CD8-positive, alpha-beta T cell (primary cell): ENCODE measurements at places on chromosomes 2 and 18.

DNA sequence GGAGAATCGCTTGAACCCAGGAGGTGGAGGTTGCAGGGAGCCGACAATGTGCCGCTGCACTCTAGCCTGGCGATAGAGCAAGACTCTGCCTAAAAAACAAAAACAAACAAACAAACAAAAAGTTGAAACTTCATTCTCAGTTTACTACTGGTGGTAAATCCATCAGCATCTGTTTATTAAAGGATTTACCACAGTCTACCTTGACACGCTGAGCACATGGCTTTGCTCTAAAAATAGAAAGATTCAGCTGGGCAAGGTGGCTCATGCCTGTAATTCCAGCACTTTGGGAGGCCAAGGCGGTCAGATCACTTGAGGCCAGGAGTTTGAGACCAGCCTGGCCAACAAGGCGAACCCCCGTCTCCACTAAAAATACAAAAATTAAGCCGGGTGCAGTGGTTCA is 201.3 kb downstream of the TGIF1 start:
- no peak for DNase-seq

DNA sequence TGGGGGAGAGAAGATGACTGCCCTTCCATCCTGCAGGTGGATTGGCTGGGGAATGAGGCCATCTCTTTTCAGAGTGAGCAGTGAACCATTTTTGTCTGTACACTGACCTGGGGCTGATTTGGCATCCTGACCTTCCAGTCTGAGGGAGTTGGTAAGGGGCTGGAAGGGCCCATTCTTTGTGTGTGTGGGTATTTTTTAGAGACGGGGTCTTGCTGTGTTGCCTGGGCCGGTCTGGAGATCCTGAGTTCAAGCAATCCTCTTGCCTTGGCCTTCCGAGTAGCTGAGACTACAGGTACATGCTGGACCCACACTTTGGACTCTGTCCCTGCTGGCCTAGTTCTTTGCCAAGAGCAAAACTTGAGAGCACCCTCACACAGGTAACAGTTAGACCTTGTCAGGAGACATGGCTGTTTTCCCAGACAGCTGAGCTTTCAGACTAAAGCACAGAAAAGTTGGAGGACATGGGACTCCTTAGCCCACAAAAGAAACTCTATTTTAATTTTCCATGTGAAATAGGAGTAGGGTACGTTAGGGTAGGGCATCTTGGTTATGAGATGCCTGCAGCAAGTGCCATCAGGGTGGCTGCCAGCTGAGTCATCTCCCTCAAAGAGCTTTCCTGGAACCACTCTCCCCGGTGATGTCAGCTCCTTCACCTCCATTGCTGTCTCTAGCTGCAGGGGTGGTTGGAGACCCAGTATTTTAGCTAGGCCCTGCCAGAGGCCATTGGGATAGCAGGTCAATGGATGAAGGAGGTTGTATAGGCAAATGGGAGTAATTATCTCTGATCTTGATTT is 60.7 kb downstream of the DGKD start:
- DNase-seq, result no peak

GRCh38 chr2:216713691-216714336 is 18.5 kb upstream of the IGFBP5 start:
- no peak for DNase-seq

DNA sequence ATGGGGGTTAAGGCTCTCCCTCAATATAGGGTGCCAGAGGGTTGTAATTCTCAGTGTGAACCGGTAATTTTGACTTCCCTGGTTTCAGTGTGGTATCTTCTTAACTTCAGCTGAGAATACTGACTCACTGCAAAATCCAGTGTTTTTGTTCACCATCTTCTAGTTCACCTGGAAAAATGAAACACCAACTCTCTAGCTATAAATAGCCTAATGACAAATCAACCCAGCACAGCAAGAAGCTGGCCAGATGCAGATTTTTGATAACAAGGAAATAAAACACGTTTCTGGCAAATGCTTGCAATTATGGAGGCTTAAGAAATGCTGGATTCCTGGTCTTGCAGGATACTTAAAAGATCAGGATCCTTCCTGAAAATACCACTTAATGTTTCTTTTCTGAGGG is 192.3 kb downstream of the CLIP4 start:
- no peak for DNase-seq

DNA sequence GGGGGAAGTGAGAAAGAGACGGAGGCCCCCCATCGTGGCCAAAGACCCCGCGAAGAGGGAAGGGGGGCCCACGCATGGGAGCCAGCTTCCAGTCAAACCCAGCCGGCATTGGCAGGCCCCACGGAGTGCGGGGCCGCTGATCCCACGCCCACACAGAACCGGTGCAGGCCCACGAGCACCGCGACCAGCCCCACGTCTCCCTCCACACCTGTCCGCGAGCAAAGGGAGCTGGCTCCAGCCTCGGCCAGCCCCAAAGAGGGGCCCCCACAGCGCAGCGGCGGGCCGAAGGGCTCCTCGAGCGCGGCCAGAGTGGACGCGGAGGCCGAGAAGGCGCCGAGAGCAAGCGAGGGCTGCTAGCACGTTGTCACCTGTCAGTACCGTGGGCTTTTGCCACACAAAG is 125.0 kb upstream of the TWIST2 start:
- DNase-seq, result no peak

- no peak for DNase-seq
Measured at GRCh38 chr2:182625814-182626213, 90.2 kb upstream of the DNAJC10 start.

- DNase-seq, result no peak
Measured at GRCh38 chr2:10165861-10166675, 43.5 kb downstream of the RRM2 start.

DNA sequence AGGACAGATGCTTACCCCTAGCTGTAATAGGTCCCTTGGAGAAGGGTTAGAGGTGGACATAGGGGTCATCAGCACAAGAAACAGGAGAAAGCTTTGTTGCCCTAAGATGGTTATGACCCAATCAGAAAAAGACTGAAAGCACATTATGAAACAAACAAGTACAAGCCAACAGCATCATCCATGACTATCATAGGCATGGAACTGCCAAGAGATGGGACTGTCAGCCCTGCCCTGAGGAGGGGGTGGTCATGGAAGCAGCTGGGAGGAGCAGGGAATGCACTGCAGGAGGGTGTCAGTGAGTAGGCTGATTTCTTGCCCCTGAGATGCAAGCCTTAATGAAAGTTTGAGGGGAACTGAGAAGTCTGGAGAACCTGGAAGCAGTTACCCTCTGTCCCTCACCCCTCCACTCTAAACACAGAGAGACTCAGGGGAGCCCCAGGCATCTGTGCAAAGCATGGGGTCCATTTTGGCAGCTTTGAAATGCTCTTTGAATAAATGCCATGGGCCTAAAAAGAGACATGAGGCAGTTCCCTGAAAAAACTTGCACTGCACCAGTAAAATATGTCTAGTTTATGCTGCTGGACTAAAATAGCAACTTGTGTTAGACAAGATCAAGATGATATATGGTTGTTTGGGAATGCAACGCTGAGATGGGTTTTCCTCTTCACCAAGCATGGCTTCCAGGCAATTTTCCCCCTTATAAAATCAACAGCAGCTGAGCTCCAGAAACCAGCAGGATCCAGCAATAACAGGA is 122.7 kb upstream of the ZFP36L2 start:
- DNase-seq, result no peak

DNA sequence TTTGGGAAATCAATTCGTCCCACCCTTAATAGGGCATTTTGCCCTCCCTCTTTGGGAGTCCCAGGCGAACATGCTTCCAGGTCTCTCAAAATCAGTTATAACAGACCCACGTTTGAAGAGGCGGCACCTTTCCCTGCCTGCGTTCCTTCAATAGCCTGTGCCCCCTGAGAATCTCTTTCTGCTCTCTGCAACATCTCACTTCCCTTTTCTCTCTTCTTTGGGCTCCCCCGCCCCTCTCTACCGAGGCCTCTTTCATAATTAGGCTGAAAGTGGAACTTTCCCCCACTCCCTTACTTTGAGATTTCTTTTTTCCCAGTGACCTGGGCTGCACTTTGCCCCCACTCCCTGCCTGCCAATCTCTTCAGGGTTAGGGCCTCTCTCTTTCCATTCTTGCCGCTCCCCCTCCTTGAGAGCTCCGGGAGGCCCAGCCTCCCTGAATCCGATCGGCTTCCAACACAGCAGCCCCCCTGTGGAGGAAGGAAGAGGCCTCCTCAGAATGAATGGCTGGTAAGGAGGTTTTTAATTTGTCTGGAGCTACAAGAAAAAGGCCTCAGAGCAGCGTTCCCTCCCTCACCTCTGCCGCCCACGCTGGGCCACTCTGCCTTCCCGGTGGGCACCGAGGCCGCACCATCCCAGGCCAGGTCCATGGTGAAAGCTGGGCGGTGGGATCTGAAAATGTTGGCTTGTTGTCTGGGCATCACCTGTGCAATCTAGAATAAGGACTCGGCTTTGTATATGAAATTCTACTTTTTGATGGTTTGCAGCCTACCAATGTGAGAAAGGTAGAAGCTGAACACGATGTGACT is 162.6 kb upstream of the SIX3 start:
- no peak for DNase-seq

GRCh38 chr2:6877402-6878304 is at the start of gene RSAD2:
TSS of gene RSAD2 (plus strand) at chr2:6877777. CDS start at chr2:6877801, 24 bp downstream.
- peak; percentile 36 for DNase-seq

- no peak for DNase-seq
Measured at GRCh38 chr2:222944552-222944951, 83.7 kb downstream of the ACSL3 start.

GRCh38 chr2:169748319-169748718 is 14.7 kb downstream of the KLHL23 start:
- no peak for DNase-seq

GRCh38 chr2:61282104-61282590 is 120.2 kb downstream of the C2orf74 start:
- DNase-seq, result no peak

GRCh38 chr18:2482706-2483475 is 88.4 kb downstream of the METTL4 start:
- no peak for DNase-seq

GRCh38 chr18:72871091-72871490 is 3.3 kb upstream of the NETO1 start:
- DNase-seq, result no peak

DNA sequence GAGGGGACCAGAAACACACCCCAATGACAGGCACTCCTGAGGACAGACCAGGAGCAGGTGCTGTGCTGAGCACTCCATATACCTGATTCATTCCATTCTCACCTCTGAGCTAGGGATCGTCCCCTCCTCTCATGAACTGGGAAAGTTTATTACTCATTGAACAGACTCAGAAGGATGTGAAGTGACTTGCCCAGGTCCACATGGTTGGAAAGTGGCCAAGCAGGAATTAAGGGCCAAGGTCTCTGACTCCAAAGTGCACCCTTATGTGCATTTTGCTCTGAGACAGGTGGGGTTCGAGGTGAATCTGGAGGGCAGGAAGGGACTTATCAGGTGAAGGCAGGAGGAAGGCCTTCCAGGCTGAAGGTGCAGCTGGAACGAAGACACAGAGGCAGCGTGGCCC is 25.1 kb upstream of the PLB1 start:
- DNase-seq, result no peak

GRCh38 chr2:8676191-8676920 is 5.5 kb upstream of the ID2 start:
- no peak for DNase-seq

DNA sequence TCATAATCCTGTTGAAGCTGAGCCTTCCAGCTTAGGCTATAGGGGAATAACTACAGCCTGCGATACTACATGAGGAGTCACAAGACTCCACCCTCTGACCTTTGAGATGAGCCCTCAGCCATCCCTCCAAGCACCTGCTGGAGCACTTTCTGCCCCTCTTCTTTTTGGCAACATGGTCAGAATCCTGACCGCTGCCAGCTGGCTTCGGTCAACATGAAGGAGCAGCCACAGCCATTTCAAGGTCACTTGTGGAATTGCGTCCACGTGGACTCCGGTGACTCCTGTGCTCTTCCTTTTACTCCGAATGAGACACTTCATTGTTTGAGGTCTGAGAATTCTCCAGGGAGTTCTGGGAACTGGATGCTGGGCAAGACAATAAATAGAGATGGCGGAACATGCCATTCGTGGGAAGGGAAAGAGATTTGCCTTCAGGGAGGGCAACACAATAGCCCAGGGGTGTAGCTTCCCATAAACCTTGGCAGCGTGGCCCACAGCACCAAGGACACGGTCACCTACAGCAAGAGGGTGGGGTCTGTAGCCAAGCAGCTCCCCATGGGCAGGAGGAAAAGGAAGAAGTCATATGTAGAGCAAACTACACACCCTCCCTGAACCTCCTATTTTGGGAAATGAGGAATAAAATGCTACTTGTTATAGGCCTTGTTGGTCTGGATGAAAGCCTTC is 73.3 kb upstream of the PPP1CB start:
- no peak for DNase-seq

DNA sequence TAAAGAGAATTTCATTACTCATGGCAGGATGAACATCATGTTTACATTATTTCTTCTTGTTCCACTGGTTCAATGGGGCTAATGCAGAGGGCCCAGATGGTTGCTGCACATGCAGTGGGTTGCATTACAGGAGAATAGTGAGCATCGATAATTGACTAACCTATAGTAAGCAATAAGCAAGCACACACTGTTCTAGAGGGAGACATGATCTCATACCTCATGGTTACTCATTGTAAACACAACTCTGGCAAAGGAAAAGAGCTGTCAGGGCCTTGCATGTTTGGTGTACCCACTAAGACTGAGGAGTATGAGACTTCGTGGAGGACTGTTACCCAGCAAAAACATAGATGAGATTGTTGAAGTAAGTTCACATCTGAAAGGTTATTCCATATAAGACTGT is 885.6 kb upstream of the VRK2 start:
- DNase-seq, result no peak

DNA sequence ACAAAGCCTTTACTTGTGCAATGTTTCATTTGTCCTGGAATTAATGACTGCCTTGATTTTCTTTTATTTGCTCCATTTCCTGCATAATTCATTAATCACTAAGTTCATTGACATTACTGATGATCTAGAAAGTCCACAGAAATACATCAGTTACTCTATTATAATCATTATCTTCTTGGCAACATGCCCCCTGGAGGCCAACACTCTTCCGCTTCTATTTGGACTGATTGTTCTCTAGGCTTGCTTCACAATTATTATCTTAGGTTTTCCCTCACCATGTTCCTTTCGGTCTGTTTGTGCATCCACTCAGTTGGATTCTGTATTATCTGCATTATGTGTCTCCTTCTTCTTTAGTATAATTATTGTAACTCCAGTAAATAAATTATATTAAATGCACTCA is 461.0 kb upstream of the CDH2 start:
- no peak for DNase-seq

DNA sequence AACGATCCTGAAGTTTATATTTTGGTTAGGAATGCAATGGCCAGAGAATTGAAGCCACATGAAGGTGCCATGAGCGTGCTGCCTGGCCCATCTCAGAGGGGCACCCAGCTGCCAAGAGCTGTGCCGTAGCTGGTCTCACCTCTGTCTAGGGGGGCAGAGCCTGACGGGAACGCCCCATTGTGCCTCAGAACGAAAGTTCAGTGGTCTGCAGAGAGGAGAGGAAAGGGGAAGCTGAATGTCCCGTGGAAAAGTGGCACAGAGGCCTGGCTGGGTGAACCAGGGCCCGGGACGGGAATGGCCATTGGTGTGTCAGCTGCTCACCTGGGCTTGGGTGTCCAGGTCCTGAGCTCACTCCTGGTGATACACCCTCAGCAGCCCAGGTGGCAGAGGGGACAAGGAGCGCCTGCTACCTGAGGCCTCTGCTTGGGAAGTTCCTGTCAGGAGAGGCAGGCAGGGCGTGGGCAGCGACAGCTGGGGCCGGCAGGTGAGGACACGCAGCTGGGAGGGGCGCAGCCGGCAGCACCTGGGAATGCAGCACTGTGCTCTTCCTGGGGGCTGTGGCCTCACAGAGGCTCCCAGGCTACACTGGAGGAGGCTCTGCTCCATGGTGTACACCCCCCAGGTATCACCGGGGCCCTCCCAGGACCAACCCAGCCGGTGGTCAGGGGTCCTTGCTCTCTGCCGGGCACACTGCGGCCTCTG is 67.3 kb downstream of the PARD6G start:
- DNase-seq, result no peak
